ENCODE measurements at places on chromosomes 7 and 10. TPM values are rescaled to one million over a fixed set of nuclear protein-coding genes. Genes with fewer than 3 reads are reported as not detected.

GRCh38 chr7:106644999-106645398 lies 16.0 kb downstream of the CCDC71L start:
- no peak for DNase-seq

GRCh38 chr7:24972991-24973390 lies 7.0 kb downstream of the OSBPL3 start:
- no peak for DNase-seq

DNA sequence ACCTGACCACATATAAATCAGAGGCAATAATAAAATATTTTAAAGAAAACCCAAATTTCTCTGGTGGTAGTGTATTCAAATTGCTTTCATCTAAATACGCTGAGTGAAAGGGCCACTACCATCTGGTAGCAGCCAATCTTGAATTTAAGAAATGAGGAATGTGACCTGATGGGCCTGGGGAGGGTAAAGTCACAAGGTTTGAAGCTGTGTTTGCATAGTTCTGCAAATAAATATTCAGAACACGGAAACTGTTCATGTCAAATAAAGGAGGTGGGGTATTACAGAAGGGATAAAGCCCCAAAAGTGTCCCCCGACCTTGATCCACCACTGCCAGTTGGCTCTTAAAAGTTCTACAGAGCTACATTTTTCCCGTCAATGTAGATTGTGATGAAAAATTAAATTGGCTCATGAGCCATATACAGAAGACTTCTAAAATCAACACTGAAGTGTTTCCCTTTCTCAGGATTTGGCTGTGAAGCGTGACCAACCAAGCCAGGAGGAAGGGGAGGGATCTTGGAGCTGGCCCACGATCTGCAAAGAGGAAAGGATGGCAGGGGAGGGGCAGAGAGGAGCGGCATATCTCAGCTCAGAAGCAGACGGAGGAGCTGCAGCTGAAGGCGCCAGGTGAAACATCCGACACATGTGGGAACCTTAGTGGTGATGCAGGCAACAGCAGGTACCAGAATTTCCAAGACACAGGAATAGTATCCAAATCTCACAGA lies 39.6 kb downstream of the MPP7 start:
- DNase-seq, result no peak

DNA sequence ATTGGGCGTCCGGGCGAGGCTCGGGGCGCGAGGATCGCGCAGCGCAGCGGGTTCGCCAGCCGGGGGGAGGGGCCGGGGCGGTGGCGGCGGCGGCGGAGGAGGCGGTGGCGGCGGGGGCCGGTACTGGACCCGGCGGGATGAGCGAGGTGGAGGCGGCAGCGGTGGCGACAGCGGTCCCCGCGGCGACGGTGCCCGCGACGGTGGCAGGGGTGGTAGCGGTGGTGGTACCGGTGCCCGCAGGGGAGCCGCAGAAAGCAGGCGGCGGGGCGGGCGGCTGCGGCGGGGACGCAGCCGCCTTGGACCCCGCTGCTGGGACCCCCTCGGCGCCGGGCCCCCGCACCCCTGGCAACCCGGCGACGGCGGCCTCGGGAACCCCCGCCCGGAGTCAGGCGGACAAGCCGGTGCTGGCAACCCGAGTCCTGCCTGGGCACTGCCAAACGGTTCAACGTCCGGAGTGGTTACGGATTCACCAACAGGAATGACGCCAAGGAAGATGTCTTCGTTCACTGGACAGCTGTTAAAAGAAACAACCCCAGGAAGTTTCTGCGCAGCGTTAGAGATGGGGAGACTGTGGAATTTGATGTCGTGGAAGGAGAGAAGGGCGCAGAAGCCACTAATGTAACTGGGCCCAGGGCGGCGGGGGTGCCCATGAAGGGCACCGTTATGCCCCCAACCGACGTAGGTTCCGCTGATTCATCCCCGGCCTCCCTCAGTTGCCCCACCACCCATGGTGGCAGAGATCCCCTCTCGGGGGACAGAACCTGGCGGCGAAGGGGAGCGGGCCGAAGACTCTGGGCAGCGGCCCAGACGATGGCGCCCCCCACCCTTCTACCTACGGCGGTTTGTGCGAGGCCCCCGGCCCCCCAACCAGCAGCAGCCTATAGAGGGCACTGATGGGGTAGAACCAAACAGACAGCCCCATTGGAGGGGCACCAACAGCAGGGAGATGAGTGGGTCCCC lies 100.3 kb upstream of the CPXM2 start:
- DNase-seq, result peak; percentile 47

- DNase-seq, result no peak
Observed at GRCh38 chr10:73209705-73210104, 37.4 kb downstream of the DNAJC9 start.

DNA sequence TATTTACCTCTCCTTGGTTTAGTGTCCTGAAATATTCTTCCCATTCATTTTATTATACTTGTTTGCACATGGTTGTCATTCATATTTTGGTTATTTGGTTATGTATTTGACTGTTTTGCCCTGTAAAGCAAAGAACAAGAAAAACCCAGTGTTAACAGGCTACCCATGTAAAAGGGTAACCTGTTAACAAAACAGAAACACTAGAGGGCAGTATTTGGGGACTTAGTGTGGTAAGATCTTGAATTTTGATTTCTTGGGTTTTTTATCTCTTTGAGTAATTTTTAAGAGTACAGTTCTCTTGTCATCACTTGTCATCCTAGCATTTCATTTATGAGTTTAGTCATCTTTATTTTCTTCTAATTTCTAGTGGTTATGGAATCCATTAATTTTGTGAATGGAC lies 51.3 kb downstream of the POLL start:
- DNase-seq, result no peak

DNA sequence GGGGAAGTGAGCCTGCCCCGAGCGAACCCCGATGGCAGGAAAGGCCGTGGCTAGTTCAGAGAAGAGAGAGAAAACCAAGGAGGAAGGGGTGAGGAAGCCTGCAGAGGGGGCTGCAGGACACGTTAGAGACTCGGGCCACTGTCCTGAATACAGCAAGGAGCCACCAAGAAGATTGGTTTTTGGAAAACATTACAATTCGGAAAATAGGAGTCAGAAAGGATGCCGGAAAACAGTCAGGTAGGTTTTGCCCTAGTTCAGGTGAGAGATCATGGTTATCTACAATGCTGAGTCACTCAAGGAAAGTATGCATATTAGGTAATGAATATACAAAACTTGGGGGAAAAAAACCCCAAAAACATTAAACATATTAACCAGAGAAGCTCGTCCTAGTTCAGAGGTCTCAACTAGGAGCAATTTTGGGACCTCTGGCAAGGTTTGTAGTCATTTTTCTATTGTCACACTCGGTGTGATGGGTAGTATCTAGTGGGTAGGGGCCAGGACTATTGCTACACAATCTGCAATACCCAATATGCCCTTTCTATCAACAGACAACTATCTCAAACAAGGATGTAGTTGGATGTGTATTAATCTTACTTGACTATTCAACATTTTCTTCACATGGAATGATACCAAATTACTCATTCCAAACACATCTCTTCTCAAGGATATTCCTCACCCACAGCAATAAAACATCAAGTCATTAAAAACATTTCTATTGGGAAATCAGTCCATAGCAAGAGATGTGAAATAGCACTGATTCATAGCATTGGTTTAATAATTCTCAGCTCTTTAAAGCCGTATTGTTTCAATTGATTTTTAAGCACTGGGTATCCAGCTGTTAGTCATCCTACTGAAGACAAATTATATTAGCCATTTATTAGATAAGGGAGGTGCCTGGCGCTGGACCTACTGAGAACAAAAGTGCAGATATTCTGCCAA lies 74.4 kb upstream of the RSU1 start:
- peak; percentile 77 for DNase-seq

GRCh38 chr7:70771451-70771850 lies 360.5 kb upstream of the GALNT17 start:
- no peak for DNase-seq

DNA sequence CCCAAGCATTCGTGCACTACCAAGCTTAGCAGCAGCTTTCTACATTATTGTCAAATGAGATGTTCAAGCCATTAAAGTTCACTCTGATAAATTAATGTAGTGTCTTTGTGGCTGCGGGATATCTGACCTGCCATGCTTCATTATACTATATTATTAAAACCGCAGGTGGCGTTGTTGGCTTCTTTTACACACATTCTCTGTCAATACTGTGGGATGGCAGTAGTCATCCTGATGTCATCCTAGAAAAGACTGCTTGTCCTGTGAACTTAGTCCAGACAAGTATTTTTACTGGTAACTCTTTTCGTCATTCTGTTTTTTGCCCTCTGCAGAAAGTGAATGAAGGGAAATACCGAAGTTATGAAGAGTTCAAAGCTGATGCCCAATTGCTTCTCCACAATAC lies 103.9 kb downstream of the ZMYND11 start:
- no peak for DNase-seq

- DNase-seq, result no peak
Observed at GRCh38 chr7:11297764-11298163, 324.1 kb downstream of the PHF14 start.

- DNase-seq, result no peak
Observed at GRCh38 chr7:133011746-133012145, 70.1 kb downstream of the CHCHD3 start.

- DNase-seq, result no peak
Observed at GRCh38 chr7:155482511-155483183, 24.7 kb downstream of the EN2 start.

GRCh38 chr7:98357751-98358161 lies 43.1 kb downstream of the BAIAP2L1 start:
- DNase-seq, result no peak

GRCh38 chr10:120552262-120552661 lies 95.2 kb downstream of the PLPP4 start:
- no peak for DNase-seq

- no peak for DNase-seq
Observed at GRCh38 chr7:129730159-129730558, 118.6 kb downstream of the NRF1 start.

- DNase-seq, result no peak
Observed at GRCh38 chr7:74325210-74325565, 36.0 kb downstream of the CLIP2 start.

- DNase-seq, result no peak
Observed at GRCh38 chr7:5777932-5778331, 3.5 kb downstream of the RNF216 start.

- no peak for DNase-seq
Observed at GRCh38 chr10:65952086-65952485, 973.8 kb upstream of the LRRTM3 start.

DNA sequence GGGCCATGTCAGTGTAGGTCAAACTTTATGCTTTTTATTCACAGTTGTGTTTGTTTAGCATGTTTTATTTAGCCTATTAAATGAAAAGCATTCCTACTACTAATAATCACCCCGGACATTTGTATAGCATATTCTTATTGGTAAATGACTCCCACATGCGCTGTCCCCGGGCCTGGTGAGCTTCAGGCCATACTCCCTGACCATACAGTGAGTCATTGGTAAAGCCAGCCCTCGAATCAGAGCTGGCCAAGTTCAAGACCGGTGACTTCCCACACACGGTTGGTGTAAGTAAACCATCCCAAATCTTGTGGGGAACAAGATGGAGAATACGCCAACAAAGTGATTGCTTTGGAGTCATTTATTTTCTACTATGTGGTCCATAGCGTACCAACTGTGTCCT lies 238.7 kb upstream of the TCF7L2 start:
- no peak for DNase-seq

DNA sequence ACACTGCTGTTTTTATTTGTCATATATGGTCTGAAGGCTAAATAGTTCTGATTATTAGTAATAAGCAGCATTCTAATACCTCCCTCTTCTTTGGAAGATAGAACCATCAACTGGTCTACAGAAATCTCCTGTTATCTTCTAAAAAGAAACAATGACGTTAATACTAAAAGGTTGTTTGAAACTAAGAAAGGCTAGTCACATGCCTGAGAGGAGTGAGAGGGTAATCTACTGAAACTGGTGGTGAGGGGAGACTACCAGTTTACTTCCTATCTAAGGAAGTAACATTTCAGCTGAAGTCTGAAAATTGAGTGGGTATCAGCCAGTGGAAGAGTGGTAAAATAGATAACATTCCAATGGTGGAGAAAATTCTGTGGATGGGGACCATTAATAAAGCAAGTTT lies 48.4 kb downstream of the FGFBP3 start:
- DNase-seq, result no peak

DNA sequence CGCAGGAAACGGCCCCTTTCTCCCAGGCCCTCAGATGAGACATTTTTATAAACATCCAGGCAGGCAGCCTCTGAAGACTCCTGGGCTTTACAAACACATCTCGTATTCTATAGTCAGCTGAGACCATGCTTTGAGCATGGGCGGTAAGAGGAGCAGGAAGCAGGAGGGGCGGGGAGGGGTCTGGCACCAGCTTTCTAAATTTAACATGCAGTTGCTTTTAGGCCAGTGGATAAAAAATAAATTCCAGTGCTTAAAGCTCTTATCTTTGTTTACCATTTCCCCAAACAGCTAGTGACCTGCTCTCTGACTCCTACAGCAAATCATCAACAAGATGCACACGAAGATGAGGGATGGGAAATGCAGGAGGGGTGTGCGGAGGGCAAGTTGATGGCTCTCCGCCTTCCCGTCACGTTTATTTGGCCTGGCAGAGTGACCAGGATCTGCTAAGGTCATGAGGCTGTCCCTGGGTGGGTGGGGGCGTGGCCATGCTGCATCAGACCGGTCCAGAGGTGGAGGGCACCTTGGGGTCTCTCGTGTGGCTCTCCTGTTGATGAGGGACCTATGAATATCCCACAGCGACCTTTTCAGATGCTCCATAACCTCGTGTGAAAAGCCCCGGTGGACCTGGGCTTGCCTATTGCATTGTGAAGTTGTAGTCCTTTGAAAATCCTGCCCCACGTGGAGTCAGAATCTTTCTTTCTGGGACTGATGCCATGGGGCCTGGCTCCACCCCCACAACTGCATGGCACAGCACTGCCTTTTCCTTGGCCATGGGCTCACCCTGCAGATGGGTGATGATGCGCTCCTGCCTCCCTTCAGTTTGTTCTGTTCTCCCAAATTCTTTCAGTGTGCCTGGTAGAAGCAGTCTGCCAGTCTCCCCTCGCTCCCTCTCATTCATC lies 67.5 kb downstream of the PARP12 start:
- DNase-seq, result no peak

- no peak for DNase-seq
Observed at GRCh38 chr10:133075346-133076137, 12.2 kb upstream of the ADGRA1 start.

SHH gene
- not detected for total RNA-seq

HTR5A gene
- total RNA-seq, result not detected

SUN3 gene
- total RNA-seq, result not detected

HGF gene
- 3.5 TPM for total RNA-seq

CAV2 gene
- 278 TPM for total RNA-seq

CPXM2 gene
- total RNA-seq, result 8.5 TPM

PRF1 gene
- total RNA-seq, result 1.4 TPM

CCNJ gene
- 2.2 TPM for total RNA-seq

OR9A2 gene
- total RNA-seq, result not detected

CLDN3 gene
- not detected for total RNA-seq

SKIDA1 gene
- total RNA-seq, result 2.1 TPM

CALCR gene
- total RNA-seq, result 0.15 TPM

RBM20 gene
- 59.9 TPM for total RNA-seq

OPN4 gene
- total RNA-seq, result 0.19 TPM

ATP6V0A4 gene
- total RNA-seq, result not detected

THNSL1 gene
- 1.1 TPM for total RNA-seq

PSD gene
- 9.7 TPM for total RNA-seq

CROT gene
- total RNA-seq, result 5.6 TPM

STAMBPL1 gene
- total RNA-seq, result 13.8 TPM

TMUB1 gene
- 53.6 TPM for total RNA-seq
